Uterine smooth muscle cell (primary cell): ENCODE measurements at places on chromosomes 2 and 18. TPM values are rescaled to one million over a fixed set of nuclear protein-coding genes. Genes with fewer than 3 reads are reported as not detected.

The TMEM182 gene
- total RNA-seq: 1.5 and 2.8 TPM in 2 replicates

The REG3G gene
- not detected in 2 replicates for total RNA-seq

The LYPD1 gene
- 0.22 and 1.1 TPM in 2 replicates for total RNA-seq

The DYSF gene
- total RNA-seq: 0.66 and 1.00 TPM in 2 replicates

The SOCS6 gene
- 51.1 and 57.6 TPM in 2 replicates for total RNA-seq

The IHH gene
- 0.11 TPM in 1 of 2 replicates, not detected in the other for total RNA-seq

The GDF7 gene
- 4.0 and 4.1 TPM in 2 replicates for total RNA-seq

The SPTBN1 gene
- 241 and 243 TPM in 2 replicates for total RNA-seq

The LMAN2L gene
- total RNA-seq: 24.0 and 33.0 TPM in 2 replicates

The ADAM23 gene
- total RNA-seq: 9.9 and 10.5 TPM in 2 replicates

The RANBP2 gene
- total RNA-seq: 82.9 and 91.4 TPM in 2 replicates

The PPP1CB gene
- total RNA-seq: 260 and 278 TPM in 2 replicates

The CXCR1 gene
- total RNA-seq: not detected in 2 replicates

The CD207 gene
- not detected in 2 replicates for total RNA-seq

The SCLY gene
- 15.9 and 17.8 TPM in 2 replicates for total RNA-seq

The TMEM247 gene
- total RNA-seq: not detected in 2 replicates

The SP140 gene
- 2.0 and 2.6 TPM in 2 replicates for total RNA-seq

The EGR4 gene
- not detected in 2 replicates for total RNA-seq

The VAMP5 gene
- 26.0 and 27.1 TPM in 2 replicates for total RNA-seq

The CCDC74B gene
- 7.5 and 9.8 TPM in 2 replicates for total RNA-seq

The UGT1A5 gene
- total RNA-seq: not detected in 2 replicates

The UGT1A8 gene
- 0.12 TPM in 1 of 2 replicates, not detected in the other for total RNA-seq

The RMDN2 gene
- 3.2 and 3.7 TPM in 2 replicates for total RNA-seq

The ATP6V1C2 gene
- under 0.01 TPM in 1 of 2 replicates, not detected in the other for total RNA-seq

The FRZB gene
- 0.11 and 0.12 TPM in 2 replicates for total RNA-seq

The MC2R gene
- total RNA-seq: not detected in 2 replicates

The CRYGC gene
- total RNA-seq: not detected in 2 replicates

The SLC5A7 gene
- total RNA-seq: not detected in 2 replicates

The TNFRSF11A gene
- 0.22 and 0.25 TPM in 2 replicates for total RNA-seq

The GAD1 gene
- total RNA-seq: not detected in 2 replicates

The ITPRIPL1 gene
- total RNA-seq: 5.1 and 5.9 TPM in 2 replicates

The PSME4 gene
- total RNA-seq: 35.2 and 53.3 TPM in 2 replicates

The CROCC2 gene
- total RNA-seq: under 0.01 TPM in 1 of 2 replicates, not detected in the other

The DNAH7 gene
- total RNA-seq: 0.77 and 1.4 TPM in 2 replicates

The MYO1B gene
- 86.9 and 109 TPM in 2 replicates for total RNA-seq

The LHCGR gene
- not detected in 2 replicates for total RNA-seq

The VPS54 gene
- total RNA-seq: 25.7 and 33.4 TPM in 2 replicates

The EFHD1 gene
- 0.12 TPM in 1 of 2 replicates, not detected in the other for total RNA-seq

The ADCY3 gene
- 32.6 and 47.9 TPM in 2 replicates for total RNA-seq

The ELOA2 gene
- not detected in 2 replicates for total RNA-seq

The UGT1A3 gene
- not detected in 2 replicates for total RNA-seq

The MRPL19 gene
- total RNA-seq: 40.6 and 54.5 TPM in 2 replicates

The UGT1A6 gene
- total RNA-seq: not detected in 2 replicates

The DCC gene
- 2.3 and 5.1 TPM in 2 replicates for total RNA-seq

The MERTK gene
- total RNA-seq: 0.11 and 0.37 TPM in 2 replicates

The CD28 gene
- total RNA-seq: not detected in 2 replicates

The AGAP1 gene
- total RNA-seq: 11.8 and 11.9 TPM in 2 replicates

The SMYD5 gene
- 21.2 and 27.9 TPM in 2 replicates for total RNA-seq

The INSIG2 gene
- 10.3 and 13.0 TPM in 2 replicates for total RNA-seq

The ACVR1 gene
- 26.7 and 35.4 TPM in 2 replicates for total RNA-seq

The LAMA1 gene
- total RNA-seq: 67.1 and 184 TPM in 2 replicates

The UGT1A4 gene
- total RNA-seq: not detected in 2 replicates

The RAB6C gene
- total RNA-seq: under 0.01 TPM in 1 of 2 replicates, not detected in the other

The POTEC gene
- not detected in 2 replicates for total RNA-seq

The DNER gene
- total RNA-seq: 0.55 and 2.6 TPM in 2 replicates

The ALPP gene
- not detected in 2 replicates for total RNA-seq

The IL1A gene
- total RNA-seq: 0.12 and 0.22 TPM in 2 replicates

The ACTG2 gene
- total RNA-seq: 2.9 and 6.2 TPM in 2 replicates

The DCAF17 gene
- 20.4 and 29.9 TPM in 2 replicates for total RNA-seq

The NEB gene
- 0.12 and 0.22 TPM in 2 replicates for total RNA-seq
